ENCODE measurements at places on chromosomes 11 and 22.

DNA sequence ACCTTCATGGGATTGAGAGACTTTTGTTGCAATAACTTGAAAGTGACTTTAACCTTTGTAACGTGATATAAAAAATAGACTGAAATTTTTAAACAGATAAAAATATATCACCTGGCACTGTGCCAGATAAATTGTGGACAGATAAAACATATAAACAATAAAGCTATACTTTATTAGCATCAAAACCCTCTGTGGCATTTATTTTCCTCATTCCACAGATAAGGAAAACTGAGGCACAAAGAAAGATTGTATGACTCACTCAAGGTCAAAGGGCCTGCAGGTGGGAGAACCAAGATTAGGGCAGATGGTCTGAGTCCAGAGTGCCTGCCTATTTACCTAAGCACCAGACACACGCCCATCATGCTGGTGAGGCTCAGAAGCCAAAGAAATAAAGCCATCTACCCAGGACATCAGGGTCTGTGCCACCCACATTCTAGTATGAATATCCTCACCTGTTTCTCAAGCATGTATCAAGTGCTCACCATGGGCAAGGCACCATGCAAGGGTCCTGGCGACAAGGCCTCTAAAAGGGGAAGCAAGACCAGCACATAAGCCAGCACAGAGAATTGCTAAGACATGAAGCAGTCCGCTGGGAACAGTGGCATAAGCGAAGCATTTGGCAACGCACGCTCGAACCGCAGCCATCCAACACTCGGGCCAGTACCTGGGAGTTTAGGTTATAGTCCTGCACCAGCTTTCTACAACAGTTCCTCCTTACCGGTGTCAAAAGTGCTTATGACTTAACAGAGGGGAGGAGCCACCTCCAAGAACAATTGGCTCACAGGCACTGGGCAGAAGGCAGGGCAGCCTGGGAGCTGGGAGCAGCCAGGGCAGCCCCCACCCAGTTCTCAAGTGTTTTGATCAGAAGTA is 17.6 kb downstream of the MYH9 start:
- DNase-seq: no peak

- no peak for DNase-seq
Measured at GRCh38 chr22:39503630-39504029, 1.5 kb downstream of the MIEF1 start.

DNA sequence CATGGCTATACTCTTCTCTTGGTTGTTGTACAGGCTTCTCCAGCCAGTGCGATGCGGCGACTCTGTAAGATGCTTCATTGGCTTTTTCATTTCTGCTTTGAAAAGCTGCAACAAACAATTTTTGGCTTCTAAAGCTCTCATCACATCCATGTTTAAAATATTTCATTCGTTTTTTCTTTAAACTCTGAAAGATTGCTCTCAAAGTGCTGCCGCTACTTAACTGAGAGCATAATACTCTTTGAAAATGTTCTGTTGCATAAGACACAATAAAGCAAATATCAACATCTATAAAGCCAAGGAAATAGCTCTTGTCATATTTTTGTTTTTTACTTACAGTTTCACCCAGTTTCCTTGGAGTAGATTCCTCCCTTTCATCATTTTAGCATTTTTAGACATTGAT is 468.3 kb downstream of the TBC1D22A start:
- DNase-seq: no peak

DNA sequence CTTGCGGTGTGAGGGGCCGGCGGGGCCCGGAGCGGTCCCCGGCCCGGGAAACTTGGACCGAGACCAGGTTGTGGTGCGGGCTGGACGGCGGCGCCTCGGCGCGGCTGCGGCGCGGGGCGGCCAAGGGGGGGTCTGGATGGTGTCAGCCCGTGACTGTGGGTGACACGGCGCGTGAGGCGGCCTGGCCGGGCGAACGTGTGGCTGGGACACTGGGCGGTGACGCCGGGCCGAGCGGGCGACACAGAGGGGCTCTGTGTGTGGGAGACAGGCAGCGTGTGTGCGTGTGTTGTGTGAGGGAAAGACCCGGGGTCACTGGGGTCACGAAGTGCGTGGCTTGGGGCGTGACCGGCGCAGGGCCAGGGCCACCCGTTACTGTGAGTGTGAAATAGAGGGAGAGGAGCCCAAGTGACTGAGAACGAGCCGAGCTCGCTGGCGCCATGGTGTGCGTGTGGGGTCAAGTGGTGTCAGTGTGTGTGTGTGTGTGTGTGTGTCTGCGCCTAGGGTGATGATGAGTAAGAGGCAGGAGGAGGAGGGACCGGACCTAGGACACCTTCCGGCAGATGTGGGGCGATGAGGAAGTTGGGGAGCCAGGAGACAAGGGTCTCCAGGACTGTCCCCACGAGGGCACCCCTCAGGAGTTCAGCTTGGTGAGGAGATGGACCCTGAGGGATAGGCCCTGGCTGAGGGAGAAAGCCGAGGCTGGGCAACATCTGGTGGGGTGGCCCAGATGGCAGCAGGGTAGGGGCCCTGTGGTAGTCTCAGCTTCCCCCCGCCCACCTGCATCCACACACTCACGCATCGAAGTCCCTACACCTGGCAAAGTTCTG is 817 bp downstream of the RELT start:
- DNase-seq: peak; percentile 55

DNA sequence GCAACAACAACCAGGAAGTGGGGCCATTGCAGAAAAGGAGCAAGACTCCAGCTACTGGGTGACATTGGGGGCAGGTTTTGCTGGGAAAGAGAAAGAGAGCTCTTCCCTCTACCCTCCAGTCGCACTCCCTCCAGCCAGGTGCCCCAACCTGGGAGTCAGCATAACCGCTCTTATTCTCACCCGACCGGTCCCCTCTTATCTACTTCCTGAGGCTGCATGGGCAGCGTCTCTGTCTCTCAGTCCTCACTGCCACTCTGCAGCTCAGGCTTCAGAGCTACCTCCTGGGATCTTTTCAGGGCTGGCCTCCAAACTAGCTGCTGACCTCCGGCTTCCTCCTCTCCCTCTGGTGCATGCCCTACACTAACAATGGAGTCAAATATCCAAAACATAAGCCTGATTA is 5.1 kb downstream of the ZNF70 start:
- no peak for DNase-seq

DNA sequence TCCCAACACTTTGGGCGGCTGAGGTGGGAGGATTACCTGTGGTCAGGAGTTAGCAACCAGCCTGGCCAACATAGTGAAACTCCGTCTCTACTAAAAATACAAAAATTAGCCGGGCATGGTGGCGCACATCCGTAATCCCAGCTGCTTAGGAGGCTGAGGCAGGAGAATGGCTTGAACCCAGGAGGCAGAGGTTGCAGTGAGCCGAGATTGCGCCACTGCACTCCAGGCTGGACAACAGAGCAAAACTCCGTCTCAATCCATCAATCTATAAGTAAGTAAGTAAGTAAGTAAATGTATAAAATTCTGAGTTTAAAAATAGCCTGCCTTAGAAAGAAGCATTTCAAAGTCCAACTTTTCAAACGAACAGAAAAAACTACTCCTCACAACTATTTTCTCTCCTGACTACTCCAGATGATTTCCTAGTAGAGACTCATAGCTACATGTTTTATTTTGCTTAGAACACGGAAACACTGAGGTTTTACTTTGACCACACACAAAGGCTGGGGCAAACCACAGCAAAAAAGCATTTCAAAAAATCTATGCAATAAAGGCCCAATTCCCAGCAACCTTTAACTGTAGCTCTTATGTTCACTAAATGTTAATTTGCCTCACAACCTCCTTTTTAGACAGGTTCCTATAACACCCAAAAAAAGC is 16.3 kb downstream of the SPTY2D1 start:
- DNase-seq: no peak

All from T47D (cell line).